Osteocyte (in vitro differentiated cells): ENCODE measurements at places on chromosomes 7 and 10. TPM values are rescaled to one million over a fixed set of nuclear protein-coding genes. Genes with fewer than 3 reads are reported as not detected.

CACNB2 gene
- 0.43 TPM in 1 of 2 replicates, not detected in the other for total RNA-seq

CALCR gene
- not detected in 2 replicates for total RNA-seq

ANKRD1 gene
- 4.9 and 5.8 TPM in 2 replicates for total RNA-seq

GNGT1 gene
- total RNA-seq = not detected in 2 replicates

DNA sequence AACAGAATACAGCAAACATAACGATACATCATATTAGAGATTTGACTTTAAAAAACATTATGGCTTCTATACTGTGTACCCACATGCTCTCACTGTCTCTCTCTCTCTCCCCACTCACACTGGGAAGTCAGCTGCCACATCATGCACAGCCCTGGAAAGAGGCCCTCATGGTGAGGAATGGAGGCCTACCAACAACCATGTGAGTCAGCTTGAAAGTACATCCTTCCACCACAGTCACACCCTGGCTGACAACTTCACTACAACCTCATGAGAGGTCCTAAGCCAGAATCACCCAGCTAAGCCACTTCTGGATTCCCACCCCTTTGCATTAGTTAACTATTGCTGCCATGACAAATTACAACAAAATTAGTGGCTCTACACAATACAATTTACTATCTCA, 23.3 kb upstream of the GPR22 start:
- H3K27me3 ChIP-seq = no peaks in the 10 kb centered on the region
- no peak overlapping the region for H3K4me3 ChIP-seq
- peaks cover 2% of the 10 kb centered on the region for H3K36me3 ChIP-seq
- no peak overlapping the region for H3K27ac ChIP-seq
- H3K4me1 ChIP-seq = peaks cover 2% of the 10 kb centered on the region
- DNase-seq = no peak

GRCh38 chr10:129305046-129305445, 162.0 kb upstream of the MGMT start:
- H3K27me3 ChIP-seq = no peaks in the 10 kb centered on the region
- no peak overlapping the region for H3K27ac ChIP-seq
- DNase-seq = no peak
- no peak overlapping the region for H3K4me3 ChIP-seq

GATAD1 gene
- total RNA-seq = 42.2 and 42.8 TPM in 2 replicates
